ENCODE measurements at places on chromosomes 7 and 10. TPM values are rescaled to one million over a fixed set of nuclear protein-coding genes. Genes with fewer than 3 reads are reported as not detected.

DNA sequence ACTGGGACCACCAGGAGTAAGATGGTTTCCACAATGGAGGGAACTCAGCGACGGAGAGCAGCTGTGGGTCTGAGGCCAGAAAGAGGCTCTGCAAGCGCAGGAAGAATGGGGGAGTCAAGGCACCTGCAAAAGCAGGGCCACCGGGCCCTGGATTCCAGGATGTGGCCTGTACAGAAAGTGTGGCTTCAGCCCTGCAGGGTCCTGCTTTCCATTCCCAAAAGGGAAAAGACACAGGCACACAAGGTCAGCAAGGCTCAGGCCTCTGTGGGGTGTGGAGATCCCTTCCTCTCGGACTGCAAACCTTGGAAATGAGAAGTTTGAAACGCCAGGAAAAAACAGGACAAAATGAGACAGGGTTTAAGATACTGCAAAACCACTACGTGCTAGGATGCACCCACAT is 232.5 kb downstream of the TNS3 start:
- H3K4me1 ChIP-seq, result no peaks in the 10 kb centered on the region
- DNase-seq, result no peak
- no peaks in the 10 kb centered on the region for H3K36me3 ChIP-seq
- no peak overlapping the region for H3K27ac ChIP-seq
- H3K4me3 ChIP-seq, result no peak overlapping the region
- no peaks in the 10 kb centered on the region for H3K27me3 ChIP-seq

GRCh38 chr10:70162892-70163201 is 7.5 kb downstream of the SAR1A start:
- H3K4me3 ChIP-seq, result no peak overlapping the region
- no peaks in the 10 kb centered on the region for H3K27me3 ChIP-seq

DNA sequence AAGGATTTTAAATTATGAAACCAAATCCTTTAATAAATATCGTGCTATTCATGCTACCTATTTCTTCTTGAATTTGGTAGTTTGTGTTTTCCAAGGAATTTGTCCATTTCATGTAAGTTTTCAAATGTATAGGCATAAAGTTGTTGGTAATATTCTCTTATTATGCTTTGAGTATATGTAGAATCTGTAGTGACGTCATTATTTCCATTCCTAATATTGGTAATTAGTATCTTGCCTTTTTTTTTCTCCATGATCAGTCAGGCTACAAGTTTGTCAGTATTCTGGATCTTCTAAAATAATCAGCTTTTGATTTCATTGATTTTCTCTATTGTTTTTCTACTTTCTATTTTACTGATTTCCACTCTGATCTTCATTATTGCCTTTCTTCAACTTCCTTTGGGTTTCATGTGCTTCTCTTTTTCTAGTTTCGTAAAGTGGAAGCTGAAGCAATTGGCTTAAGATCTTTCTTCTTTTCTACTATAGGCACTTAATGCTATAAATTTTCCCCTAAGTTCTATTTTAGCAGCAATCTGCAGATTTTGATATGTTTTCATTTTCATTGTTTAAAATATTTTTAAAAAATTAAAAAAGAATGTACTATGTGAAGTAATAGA is 156.5 kb upstream of the HDAC9 start:
- H3K27me3 ChIP-seq, result no peaks in the 10 kb centered on the region
- no peaks in the 10 kb centered on the region for H3K4me1 ChIP-seq
- no peak overlapping the region for H3K4me3 ChIP-seq
- no peak overlapping the region for H3K27ac ChIP-seq

GRCh38 chr10:10396601-10397000 is 621.1 kb upstream of the CELF2 start:
- H3K27me3 ChIP-seq, result no peaks in the 10 kb centered on the region
- H3K4me3 ChIP-seq, result no peak overlapping the region
- H3K36me3 ChIP-seq, result no peaks in the 10 kb centered on the region
- DNase-seq, result no peak
- no peaks in the 10 kb centered on the region for H3K4me1 ChIP-seq
- H3K27ac ChIP-seq, result no peak overlapping the region

SORCS1 gene
- not detected for total RNA-seq

NANOS1 gene
- total RNA-seq, result 0.22 TPM

GRCh38 chr10:14779001-14779651 is 4.4 kb upstream of the FAM107B start:
- no peak overlapping the region for H3K27ac ChIP-seq
- H3K4me3 ChIP-seq, result no peak overlapping the region
- no peak for DNase-seq
- no peaks in the 10 kb centered on the region for H3K4me1 ChIP-seq
- no peaks in the 10 kb centered on the region for H3K27me3 ChIP-seq

GRCh38 chr7:130593033-130593432 is 75.5 kb downstream of the COPG2 start:
- H3K36me3 ChIP-seq, result no peaks in the 10 kb centered on the region
- no peaks in the 10 kb centered on the region for H3K27me3 ChIP-seq
- H3K27ac ChIP-seq, result no peak overlapping the region
- DNase-seq, result no peak
- no peak overlapping the region for H3K4me3 ChIP-seq

DNA sequence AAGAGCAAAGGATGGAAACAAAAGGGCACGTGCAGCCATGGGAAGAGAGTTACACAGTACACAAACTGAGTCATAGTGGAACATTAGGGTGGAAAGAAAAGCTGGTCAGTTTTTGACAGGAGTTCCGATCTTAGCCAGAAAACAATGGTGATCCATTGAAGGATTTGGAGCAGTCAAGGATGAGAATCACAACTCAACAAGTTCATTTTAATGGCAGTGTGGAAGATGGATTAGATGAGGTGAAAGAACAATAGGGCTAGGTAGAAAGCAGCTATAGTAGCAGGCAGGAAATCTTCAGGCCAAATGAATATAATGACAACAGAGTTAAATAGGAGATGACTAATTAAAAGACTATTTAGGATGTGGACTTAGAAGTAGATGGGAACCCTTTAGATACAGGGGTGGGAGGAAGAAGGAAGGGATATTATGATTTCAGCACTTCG is 136.3 kb downstream of the DOCK4 start:
- H3K4me3 ChIP-seq, result no peak overlapping the region
- H3K4me1 ChIP-seq, result no peaks in the 10 kb centered on the region
- DNase-seq, result no peak
- no peak overlapping the region for H3K27ac ChIP-seq
